Retina (tissue), 1 donor: ENCODE measurements at places on chromosomes 6 and 20.

DNA sequence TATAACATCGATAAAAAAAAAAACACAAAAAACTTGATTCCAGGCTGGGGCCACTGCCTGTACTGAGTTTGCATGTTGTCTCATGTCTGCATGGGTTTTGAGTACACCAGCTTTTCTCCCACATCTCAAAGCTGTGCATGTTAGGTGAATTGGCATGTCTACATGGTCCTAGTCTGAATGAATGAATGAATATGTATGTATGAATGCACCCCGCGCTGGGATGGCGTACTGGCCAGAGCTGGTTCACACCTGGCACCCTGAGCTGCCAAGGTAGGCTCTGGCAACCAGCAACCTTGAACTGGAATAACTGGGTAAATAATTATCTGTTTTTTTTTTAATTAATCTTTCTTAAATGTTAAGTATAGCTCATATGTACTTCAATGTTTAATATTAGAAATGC, 131.0 kb downstream of the MAN1A1 start:
- no peak for DNase-seq

DNA sequence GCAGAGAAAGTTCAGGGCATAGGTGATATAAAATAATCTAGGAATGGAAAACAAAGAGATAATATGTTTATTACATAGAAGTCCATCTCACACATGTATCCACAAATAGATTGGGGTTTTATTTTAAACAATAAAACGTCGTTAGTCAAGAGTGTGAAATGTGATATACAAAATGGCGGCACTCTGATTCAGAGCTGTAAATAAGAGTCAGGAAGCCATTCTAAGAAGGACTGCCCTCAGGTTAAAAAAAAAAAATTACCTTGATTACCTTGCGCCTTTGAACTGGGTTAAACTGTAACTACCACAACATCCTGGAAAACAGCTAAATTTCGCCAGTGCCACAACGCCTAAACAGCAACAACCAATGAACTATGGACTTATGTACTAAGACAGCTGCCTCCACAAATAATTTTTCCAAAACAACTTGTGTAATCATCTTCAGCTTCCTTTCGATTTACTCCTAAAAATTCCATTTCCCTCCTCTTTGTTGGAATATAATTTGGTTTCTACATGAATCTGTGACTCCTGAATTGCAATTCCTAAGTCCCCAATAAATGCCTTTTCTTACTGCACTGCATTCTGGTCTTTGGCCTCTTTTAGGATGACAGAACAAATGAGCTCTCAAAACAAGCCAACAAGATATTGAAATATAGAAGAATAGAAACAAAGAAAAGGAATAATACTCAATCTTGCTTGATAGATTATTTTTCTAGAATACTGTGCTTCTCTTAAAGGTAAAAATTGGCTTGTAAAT, 1019.5 kb upstream of the MAP3K7 start:
- no peak for DNase-seq

- DNase-seq: no peak
Measured at GRCh38 chr6:45899683-45899946, 116.0 kb downstream of the CLIC5 start.

DNA sequence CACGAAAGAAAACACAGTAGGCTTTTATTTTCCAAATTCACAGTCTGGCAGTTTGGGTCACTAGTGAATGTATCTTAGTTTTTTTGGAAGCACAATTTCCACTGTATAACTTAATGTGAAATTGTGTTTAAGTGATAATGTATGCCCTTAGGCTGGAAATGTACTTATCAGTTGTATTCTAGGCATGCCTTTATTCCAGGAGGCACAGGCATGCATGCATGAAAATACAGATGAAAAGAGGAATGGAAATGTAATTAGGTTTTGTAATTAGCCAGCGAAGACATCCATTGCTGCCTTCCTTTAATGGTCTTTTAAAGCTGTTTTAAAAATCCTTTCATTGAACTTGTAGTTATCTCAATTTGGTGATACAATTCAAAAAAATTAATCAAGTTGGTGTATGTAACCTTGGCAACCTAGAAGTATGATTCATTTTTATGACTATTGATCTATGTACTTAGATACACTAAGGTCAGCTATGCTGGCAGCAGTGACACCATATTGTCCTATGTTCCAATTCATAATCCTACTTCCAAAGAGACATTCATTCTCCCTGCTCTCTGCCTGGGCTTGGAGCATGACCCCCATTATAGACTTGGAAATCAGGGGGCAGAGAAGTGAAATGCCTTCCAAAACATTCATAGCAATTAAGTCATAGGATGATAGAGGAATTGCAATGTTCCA, 73.1 kb downstream of the SNAP25 start:
- no peak for DNase-seq
